ENCODE measurements at places on chromosomes 3 and 15.

DNA sequence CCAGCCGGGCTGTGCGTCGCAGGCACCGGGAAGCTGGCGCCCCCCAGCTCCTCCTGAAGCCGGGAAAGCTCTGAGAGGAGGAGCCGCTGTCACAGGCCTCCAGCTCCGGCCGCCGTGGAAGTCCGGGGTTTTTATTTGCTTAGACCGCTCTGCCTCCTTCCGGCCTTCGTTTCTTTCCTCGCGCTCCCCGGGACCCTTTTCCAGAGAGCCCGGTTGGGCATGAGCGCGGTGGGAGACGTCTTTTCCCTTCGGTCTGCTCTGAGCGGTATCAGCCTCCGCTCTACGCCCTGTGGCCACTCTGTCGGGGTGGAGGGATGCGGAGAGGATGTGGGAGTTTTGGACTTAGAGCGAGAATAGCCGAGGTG, 559 bp downstream of the SENP5 start:
- no peak for DNase-seq

DNA sequence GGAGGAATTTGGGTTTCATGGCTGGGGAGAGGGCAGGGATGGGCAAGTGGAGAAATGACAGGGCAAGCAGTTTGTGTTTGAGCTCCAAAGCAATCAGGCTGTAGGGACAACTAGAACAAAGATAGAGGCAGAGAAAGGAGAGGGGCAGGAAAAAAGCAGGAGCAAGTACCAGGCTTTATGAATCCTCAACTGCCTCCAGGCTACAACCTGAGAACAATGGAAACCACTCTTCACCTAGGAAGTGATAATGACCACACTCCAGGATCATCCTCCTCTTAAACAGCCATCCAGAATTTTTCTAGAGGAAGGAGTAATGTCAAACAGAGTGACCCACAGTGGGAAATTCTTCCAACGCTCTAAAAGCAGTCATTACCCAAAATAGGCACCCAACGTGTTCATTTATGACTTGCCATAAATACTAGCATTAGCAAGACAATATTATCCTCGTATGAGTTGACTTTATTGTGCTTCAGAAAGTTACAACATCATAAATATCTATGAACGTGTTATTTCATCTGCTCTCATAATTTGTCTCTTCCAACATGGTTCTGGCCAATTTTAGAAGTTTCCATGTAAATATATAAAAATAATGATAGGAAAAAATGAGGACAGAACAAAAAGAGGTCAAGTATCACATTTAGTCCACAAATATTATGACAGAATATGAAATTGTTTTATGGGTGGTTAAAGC, 50.5 kb downstream of the TNFAIP8L3 start:
- no peak for DNase-seq

DNA sequence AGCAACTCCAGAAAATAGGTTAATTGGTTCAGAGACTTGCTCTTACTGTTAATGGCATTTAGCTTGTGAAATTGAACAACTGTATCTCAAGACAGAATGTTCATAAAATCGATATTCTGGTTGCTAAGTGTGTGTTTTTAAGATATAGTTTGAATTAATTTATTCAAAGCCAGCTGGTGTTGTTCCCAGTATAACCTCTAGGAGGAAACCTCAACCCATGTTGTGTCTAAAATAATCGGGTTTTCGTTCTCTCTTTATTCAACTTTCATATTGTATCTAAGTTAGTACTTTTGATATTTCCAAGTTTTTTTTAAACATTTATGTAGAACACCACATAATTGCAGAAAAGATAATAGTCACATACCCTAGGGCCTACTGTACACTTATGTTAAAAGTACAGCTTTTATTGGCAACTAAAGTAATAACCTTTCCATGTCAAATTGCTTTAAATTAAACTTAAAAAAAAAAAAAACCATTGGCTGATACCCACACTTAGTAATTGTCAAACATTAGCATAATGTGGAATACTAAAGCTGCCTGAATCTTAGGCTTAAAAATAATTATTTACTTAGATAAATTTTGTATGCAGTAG, 90.9 kb downstream of the SAMMSON start:
- DNase-seq, result no peak

- DNase-seq, result no peak
These were observed 908.4 kb downstream of the EPHA3 start for GRCh38 chr3:90015688-90016356.

DNA sequence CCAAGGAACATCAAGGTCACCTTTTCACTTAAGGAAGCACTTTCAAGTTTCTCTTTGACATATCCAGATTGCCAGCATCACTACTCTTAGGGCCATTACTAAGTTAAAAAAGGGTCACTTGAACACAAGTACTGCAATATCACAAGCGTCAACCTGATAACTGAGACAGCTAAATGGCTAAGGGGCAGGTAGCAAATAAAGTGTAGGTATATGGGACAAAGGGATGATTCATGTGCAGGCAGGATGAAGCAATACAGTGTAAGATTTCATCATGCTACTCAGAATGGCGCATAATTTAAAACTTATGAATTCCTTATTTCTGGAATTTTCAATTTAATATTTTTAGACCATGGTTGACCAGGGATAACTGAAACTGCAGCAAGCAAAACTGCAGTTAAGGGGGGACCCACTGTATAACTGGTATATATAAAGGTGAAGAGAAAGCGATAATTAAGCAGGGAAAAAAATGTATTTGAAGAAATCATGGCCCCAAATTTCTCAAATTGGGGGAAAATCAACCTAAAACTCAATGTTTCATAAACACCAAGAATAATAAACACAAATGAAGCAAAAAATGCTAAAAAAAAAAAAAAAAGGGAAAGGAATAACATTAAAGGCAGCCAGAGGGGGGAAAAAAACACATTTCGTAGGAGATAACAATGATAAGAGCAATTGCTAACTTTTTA, 13.1 kb downstream of the CCR1 start:
- DNase-seq, result no peak

- no peak for DNase-seq
These were observed 67.2 kb downstream of the ARHGEF26 start for GRCh38 chr3:154188437-154188836.

DNA sequence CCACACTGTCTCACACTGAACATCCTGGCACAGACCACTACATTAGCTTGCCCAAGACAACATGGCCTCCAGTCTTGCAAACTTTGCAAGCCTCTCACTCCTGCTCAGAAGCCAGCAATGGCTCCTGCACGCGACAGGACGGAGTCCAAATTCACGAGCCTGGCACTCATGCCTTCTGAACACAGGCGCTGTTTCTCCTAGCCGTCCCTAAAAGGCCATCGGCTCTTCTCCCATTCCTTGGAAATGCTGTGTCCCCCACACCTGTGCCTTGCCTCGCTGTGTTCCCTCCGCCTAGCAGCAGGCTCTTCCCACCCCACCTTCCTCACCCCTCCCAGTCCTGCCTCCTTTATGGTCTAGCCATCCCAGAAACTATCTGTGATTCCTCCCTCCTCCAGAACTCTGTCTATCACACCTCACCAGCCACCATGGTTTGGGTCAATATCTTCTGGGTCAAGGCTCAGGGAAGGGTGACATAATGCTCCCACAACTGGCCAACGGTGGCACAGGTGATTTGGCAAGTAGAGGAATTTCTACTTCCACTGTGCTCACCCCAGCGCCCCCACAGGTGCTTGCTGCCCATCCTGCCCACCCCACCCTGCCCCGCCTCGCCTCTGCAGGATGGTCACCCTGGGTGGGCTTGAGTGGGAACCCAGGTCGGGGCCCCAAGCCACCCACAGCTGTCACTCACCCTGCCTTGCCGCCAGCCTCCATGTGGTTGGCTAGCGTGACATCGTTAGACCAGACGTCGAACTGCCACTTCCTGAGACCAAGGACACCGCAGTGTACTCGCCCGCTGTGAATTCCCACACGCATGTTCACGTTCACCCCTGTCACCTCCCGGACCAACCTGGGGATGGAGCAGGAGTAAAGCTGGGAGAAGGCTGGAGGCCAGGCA, 120.7 kb downstream of the ADCY5 start:
- no peak for DNase-seq

- DNase-seq, result no peak
These were observed 7.7 kb downstream of the CCR5 start for GRCh38 chr3:46378426-46378942.

- DNase-seq, result no peak
These were observed 31.0 kb upstream of the ZCWPW2 start for GRCh38 chr3:28317438-28318022.

DNA sequence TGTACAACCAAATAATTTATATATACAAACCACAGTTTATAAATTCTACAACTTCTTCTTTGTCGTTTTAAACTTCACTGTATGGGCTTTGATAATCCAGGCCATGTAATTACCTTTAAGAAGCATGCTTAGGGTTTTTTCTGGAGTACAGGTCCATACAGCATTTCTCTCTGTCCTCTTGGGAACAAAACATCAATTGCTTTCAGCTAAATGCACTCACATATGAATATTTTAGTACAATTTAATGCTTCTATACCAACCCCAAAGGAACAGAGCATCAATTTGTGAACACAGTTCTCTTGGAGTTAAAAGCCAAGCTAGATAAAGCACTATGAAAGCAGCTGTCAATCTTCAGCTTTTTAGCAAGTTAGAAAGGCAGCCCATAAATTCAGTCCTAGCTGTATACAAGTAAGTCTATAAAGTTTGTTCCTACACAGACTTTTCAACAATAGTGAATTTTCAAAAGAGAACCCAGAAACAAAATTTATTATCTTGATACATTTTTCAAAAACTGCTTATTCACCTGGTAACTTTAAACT, 66.1 kb downstream of the ETFA start:
- DNase-seq, result no peak

DNA sequence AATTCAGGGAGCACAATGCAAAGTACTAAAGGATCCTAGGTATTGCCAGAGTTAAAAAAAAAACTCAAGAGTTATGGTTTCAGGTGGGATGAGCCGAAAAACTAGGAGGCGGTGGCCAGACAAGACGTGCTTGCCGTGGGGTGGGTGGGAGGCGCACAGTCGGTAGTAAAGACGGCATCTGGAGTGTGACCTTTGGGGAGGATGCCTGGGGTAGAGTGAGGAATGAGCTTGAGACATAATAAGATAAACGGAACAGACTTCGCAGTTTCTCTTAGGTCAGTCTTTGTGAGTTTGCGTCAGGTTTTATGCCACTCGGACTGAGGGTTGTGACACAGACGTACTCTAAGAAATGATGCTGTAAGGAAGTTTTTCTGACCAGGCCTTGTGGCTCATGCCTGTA, 139.6 kb downstream of the LRRK1 start:
- no peak for DNase-seq

- no peak for DNase-seq
These were observed 4.6 kb downstream of the TIMP4 start for GRCh38 chr3:12154151-12154550.

DNA sequence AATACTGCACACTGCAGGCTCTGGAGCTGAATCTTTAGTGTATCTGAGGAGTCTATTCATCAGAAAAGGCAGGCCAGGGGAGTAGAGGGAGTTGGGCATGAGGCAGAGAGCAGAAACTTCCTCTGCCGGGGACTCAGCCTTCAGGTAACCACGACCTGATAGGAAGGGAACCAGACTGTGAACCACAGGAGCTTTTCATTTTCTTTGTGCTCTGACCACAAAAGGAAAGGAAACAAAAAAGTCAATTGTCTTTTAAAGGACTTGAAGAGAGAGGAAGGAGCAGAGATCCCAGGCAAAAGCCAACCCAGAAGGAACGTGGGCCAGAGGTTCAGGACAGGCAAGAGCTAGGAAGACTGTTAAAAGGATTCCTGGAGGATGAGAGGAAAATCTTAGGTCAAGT, 573.3 kb downstream of the EPHB1 start:
- no peak for DNase-seq

DNA sequence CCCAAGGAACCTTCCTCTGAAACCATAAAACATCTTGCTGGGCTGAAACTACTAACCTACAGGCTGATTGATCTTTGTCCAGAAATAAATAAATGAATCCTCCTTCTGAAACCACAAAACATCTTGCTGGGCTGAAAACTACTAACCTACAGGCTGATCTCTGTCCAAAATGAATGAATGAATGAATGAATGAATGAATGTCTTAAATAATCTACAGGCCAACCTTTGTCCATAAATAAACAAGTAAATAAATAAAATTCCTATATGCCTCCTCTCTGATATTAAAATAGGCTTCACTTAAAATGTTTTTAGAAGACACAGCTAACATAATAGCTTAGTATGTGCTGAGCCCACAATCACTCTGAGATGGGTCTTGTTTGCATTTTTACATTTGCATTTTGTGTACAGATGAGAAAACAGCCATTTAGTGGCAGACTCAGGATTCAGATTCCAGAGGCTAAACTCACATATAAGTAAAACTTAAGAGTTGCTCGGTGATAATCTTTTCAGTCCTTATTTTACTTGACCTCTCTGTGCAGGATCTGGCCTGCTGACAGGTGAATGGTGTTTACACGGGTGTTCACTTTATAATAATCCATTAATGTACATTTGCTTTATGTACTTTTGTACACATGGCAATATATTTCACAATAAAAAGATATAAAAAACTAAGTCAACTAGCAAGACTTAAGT, 10.4 kb downstream of the TJP1 start:
- no peak for DNase-seq

DNA sequence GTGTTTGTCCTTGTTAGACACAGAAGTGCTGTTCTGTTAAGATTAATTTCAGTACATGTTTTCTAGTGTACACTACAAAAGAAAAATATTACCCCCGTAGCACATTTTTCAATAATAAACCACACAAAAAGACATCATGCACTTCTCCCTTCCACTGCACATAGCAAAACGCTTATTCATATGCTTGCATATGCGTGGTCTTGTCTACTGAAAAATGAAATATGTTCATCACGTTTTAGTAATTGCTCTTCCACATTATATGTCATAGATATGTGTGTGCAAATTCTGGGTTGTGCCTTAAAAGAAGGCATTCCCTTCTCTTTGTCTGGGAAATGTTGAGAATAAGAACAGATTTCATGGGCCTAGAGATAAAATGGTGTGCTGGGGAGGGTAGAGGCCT, 353.9 kb downstream of the NSUN3 start:
- DNase-seq, result no peak

GRCh38 chr3:14462738-14463137, 60.3 kb downstream of the SLC6A6 start:
- DNase-seq, result no peak

- DNase-seq, result no peak
These were observed 54.3 kb downstream of the RIOX2 start for GRCh38 chr3:97917813-97918536.

- peak; percentile 61 for DNase-seq
These were observed 301.9 kb downstream of the IL20RB start for GRCh38 chr3:137259701-137260100.

GRCh38 chr15:85578941-85579701, 198.7 kb downstream of the AKAP13 start:
- DNase-seq, result no peak

DNA sequence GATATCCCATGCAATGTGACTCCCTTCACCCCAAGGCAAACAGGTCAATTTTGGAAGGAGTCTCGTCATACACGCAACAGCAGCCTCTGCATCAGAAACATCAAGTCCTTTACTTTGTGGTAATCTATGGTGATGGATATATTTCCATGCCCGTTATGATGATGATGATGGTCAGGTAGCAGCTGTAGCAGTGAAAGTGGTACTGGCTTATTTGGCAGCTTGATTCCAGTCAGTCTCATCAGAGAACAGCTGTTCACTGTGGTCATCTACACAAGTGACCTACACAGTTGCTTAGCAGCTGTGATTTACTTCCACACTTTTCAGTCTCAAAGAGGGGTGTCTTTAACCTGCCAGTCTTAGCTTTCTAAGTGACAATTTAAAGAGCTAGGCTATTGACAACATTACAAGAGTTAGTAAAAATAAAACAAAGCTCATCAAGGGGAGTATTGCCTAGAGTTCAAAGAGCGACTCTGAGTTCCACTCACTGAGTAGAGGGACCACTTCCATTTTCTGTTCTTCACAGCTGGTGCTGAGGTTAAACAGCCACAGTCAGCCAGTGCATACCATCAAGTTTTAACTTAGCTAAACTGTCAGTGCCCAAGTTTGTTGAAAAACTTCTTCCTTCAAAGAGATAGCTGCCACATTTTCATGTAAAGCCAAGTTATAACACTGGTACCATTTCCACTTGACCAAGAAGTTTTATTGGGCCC, 587.4 kb upstream of the KCNMB2 start:
- DNase-seq, result no peak
